Mucosa of gallbladder (tissue), 1 donor: ENCODE measurements at places on chromosomes 1 and 21.

DNA sequence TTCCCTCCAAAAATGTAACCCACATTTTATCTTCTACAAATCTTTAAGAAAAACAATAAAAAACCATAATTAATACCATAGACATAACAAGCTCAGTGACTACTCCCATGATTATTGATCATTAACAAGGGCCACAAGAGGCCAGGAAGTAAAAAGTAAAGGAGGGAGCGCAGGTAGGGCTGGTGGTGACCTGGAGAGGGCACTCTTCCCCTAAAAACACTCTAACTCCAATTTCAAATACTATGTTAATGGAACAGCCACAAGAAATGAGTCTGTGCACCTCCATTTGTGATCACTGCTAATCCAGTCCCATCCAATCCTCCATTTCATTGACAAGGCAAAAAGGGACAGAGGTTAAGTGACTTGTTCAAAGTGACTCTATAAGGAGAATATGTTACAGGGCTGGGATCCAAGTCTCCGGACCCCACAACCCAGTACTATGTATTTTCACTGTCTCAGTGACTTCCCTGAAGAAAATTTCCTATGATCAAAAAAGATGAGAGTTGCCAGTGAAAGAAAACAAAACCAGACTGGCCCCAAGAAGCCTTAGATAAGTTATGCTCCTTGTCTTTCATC lies 41.2 kb upstream of the CFAP298 start:
- DNase-seq: no peak

GRCh38 chr1:218364028-218364710 lies 19.0 kb downstream of the TGFB2 start:
- DNase-seq: no peak

GRCh38 chr1:111598544-111598943 lies 21.0 kb upstream of the RAP1A start:
- DNase-seq: no peak

- DNase-seq: no peak
These were observed 1.4 kb downstream of the RSPO1 start for GRCh38 chr1:37633040-37633937.

DNA sequence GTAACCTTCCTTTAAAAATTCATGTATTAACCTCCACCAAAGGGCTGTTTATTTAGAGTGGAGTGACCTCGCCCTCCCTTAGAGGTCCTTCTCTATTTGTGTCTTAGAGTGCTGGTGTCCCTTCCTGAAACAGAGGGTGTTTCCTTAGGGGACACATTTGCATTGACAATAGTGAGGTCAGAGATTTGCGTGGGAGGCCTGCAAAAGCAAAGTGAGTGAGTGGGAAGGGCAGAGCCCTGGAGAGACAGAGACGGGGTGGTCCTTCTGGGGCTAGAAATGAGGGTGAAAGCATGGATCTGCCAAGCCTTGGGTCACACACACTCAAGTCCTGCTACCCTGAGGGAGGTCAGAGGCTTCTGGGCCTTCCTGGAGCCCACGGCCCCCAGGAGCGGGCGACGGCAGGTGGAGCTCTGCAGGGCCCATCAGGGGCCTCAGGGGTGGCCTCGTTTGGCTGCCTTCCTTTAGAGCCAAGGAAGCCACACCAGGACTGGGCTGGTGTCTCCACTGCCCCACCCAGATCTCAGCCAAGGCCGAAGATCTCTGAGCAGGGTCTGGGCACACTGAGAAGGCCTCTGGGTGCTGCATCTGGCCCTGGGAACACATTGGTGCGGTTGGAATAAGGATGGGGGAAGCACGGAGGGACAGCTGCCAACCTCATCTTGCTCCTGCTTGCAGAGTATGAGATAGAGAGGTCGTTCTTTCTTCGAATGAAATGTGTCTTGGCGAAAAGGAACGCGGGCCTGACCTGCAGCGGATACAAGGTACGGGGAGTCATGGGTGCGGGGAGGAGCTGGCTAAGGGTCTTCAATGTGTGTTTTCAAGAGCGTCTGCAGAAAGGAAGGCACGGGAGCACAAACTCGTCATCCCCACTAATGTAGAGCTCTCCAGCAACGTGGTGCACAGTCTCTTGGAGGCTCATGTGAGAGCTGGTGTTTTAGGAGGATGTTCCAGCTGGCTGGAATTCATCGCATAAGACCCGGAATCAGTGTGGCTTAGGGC lies 23.8 kb downstream of the SIM2 start:
- no peak for DNase-seq

DNA sequence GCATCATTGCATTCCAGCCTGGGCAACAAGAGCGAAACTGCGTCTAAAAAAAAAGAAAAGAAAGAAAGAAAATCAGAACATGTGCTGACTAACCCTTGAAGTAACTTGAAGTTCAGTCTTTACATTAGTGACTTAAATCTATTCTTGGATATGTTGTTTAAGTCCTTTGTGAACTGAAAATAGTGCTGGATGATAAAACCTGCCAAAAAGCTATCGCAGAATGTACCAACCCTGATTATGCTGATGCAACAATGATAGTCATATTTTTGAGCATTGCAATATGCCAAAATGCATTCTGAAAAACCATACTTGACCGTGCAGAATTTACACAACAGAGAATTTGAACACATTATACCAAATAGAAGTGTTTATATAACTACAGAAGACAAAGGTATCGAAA lies 30.7 kb downstream of the SHISAL2A start:
- no peak for DNase-seq

DNA sequence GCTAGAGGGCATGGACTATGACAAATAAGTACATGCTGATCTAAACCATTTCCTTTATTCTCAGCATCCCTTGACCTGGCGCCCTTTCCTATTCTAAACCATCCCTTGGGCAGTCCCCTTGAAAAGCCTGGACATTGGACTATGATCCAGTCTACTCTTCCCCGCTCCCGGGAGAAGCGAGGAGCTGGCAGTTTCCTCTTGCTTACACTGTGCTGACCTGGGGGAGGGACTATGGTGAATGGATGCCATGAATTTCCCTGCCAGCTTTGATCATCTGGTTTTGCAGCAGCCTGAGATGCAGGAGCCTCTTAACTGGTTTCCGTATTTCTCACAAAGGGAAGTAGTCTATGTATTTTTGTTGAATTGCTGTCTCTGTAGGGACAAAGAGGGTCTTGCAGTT lies 121.7 kb downstream of the KIF26B start:
- DNase-seq: no peak

DNA sequence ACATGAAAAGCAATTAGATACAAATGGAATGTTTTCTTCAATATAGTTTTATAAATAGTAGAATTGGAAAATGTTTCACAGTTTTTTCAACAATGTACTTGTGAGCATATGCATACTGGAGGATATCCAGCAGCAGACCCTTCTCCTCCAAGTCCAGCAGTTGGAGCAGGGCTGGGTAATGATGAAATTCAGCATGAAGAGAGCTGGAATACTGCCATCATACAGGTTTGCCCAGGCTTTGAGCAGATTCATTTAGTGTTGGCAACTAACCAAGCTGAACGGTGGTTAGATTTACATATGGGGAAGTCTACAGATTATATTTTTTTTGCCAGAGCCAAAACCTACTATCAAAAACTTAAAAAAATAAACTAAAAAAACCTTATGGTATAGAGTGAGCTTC lies 38.3 kb downstream of the WDR3 start:
- no peak for DNase-seq

DNA sequence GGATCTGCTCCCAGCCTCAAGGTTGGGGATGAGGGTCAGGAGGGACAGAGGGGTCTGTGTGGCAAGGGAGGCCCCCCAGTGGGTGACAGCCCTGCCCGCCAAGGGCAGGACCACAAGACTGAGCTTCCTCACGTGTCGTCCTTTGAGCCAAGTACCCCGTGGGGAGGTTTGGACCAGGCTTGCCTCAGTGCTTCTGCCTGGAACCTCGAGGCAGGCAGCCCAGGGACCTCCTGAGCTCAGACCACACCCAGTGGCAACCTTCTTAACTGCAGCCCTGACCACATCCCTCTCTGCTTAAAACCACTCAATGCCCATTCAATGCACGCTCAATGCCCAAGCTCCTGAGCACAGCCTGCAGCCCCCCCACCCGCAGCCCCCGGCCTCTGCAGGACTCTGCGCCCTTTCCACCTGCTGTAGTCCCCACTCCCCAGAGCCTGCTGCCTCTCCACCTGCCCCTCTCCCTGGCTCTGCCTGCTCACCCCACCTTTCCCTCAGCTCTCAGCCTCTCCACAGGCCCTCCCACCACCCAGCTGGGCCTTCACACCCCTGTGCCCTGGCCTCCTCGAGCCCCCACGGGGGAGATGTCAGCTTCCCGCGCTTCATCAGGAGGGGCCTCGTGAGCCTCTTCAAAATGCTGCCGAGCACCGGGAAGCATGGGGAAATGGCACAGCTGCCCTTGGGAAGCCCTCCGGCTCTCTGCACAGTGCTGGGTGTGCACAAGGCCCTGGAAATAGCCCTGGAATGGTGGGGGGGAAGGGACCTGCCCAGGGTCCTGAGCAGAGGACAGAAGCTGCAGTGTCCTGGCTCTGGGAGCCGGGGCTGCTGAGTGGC lies 129.3 kb upstream of the VAMP3 start:
- DNase-seq: no peak
